ENCODE measurements at places on chromosomes 6 and 20.
A peak's percentile ranks its signal among the peaks of the same experiment; 100 is the strongest.

- DNase-seq, result no peak
Observed at GRCh38 chr6:68447112-68447511, 188.0 kb upstream of the ADGRB3 start.

DNA sequence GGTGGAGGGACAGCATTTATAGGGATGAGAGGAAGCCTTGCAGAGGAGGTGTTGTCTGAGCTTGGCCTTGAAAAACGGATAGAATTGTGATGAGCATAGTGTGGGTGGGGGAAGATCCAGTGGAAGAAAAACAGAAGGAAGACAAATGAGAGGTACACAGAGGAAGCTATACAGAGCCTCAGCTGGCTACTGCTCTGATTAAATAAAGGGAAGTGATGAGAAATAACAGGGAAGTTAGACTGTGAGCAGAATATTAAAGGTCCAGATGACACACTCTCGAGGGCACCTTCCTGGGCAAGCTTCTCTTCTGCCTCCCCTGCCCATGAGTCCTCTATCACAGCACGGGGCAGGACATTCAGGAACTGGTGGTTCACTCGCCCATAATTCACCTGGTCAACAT is 182.3 kb downstream of the KIF16B start:
- no peak for DNase-seq

GRCh38 chr20:44247586-44248409 is 690 bp downstream of the GDAP1L1 start:
- DNase-seq, result no peak

DNA sequence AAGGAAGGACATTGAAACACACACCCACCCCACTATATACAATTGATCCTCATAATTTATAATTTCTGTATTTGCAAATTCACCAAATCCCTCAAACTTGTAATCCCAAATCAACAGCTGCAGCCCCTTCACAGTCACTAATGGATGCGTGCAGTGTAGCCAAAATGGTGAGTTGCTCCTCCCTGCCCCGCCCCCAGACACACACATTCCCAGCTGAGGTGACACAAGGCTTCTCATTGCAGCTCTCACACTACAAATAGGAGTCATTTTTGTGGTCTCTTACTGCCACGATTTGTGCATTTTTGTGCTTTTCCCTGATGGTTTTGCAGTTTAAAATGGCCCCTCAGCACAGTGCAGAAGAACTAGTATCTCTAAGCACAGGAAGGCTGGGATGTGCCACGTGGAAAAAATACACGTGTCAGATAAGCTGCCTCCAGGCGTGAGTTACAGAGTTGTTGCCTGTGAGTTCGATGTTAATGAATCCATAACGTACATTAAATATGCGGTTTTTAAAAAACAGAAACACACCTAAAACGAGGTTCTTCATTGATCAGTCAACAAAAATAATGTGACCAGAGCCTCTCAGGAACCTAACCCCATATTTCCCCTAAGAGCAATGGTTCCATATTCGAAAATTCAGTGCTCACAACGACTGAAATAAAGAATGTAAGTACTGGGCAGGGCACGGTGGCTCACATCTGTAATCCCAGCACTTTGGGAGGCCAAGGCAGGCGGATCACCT is 8.2 kb downstream of the ATP9A start:
- DNase-seq, result no peak

DNA sequence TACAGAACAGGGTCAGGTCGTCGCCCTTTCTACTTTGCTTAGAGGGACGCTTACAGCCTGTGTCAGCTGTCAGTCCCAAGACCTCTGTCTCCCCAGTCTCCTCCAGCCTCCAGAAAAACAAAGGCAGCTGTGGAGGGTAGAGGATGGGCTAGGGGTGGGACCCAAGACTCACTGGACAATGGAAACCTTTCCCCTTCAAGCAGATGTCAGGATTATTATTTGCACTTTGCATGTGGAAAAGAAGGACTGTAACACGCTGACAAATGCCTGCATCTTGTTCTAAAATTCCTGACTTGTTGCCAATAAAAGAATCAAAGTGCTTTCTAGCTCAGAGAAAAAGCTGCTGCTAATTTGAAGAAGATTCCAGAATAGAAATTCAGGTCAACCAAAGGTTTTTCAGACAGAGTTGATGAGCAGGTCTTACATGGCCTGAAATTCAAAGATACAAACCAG is 58.7 kb downstream of the SNX5 start:
- DNase-seq, result no peak

- DNase-seq, result peak; percentile 52
Observed at GRCh38 chr20:47126709-47127108, 229.8 kb downstream of the ZMYND8 start.

GRCh38 chr20:53693262-53693871 is 99.7 kb upstream of the ZNF217 start:
- DNase-seq, result no peak

- DNase-seq, result no peak
Observed at GRCh38 chr6:12092762-12093161, 80.7 kb downstream of the HIVEP1 start.

GRCh38 chr20:36541227-36541767 is at the start of gene MYL9:
TSS of gene MYL9 (plus strand) at chr20:36541519. CDS start at chr20:36544885, 3,366 bp downstream.
- DNase-seq, result no peak

DNA sequence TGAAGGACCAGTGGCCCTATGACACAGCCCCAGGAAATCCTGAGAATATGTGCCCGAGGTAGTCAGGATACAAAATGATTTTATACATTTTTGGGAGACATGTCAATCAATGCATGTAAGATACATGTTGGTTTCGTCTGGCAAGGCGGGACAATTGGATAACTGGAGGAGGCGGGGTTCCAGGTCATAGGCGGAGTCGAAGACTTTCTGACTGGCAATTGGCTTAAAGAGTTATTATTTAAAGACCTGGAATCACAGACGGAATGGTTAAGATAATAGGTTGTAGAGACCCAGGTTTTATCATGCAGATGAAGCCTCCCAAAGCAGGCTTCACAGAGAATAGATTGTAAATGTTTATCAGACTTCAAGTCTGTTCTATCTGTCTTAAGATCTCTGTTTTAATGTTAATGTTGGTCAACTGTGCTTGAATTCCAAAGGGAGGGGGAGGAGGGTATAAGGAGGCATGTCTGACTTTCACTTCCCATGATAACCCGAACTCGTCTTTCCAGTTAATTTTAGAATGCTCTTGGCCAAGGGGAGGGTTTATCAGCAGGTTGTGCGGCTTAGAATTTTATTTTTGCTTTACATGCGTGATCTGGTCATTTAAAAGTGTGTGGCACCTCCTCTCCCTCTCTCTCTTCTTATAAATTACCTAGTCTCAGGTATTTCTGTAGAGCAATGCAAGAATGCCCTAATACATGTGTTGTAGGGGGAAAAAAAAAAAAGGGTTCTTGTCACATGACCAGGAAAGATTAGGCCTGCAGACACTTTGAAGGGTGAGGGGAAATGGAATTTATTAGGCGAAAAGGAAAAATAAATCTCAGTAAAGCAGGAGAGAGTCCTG is 230.7 kb downstream of the NFATC2 start:
- DNase-seq, result no peak

GRCh38 chr20:32501709-32502108 is 83.4 kb downstream of the NOL4L start:
- DNase-seq, result no peak

GRCh38 chr6:143068001-143068400 is 7.3 kb downstream of the AIG1 start:
- no peak for DNase-seq

- DNase-seq, result no peak
Observed at GRCh38 chr20:40176098-40176841, 512.8 kb downstream of the MAFB start.

DNA sequence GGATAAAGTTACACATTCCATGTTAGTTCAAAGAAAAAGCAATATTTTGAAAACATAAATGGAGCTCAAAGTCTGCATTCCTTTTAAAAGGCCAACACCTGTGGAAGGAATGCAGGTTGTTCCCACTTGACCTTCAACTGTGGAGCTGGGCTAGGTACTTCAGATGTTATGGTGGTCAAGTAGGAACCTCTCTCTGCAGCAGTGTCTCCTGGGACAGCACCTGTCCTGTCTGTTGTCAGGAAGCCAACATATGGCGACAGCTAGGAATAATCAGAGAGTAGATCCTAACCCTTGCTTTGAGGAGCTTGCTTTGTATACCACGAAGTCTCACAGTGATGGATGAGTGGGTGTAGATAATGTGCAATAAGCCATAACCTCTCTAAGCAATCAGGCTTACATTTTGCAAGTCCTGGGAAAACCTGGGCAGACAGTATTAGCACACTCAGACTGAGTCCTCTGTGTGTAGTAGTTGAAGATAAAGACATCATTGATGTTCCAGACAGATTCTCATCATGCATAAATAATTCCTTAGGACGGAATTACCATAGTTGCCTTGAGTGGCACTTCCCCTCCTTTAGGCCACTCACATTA is 347.5 kb downstream of the PRL start:
- no peak for DNase-seq

- no peak for DNase-seq
Observed at GRCh38 chr20:8433291-8433690, 301.2 kb downstream of the PLCB1 start.

DNA sequence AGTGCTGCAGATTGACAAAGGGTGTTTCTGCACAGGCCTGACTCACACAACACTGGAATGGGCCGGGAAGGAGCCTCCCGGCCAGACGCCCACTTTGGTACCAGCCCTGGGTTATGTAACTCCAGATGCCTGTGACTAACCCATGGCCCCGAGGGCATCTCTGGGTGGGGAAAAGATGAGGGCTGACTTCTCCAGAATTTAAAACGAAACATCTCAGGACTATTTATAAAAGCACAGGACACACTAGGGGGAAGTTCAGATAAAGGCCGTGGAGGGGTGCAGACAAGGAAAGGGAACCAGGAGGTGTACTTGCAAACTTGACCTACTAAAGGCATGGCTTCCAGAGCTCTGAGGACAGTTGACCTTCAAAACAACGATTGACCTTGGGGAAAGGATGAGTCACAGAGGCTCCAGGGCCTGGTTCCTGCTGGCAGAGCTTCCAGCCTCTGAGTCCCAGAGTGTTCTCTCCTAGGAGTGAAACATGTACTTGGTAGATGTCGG is 196.9 kb downstream of the NFATC2 start:
- no peak for DNase-seq

DNA sequence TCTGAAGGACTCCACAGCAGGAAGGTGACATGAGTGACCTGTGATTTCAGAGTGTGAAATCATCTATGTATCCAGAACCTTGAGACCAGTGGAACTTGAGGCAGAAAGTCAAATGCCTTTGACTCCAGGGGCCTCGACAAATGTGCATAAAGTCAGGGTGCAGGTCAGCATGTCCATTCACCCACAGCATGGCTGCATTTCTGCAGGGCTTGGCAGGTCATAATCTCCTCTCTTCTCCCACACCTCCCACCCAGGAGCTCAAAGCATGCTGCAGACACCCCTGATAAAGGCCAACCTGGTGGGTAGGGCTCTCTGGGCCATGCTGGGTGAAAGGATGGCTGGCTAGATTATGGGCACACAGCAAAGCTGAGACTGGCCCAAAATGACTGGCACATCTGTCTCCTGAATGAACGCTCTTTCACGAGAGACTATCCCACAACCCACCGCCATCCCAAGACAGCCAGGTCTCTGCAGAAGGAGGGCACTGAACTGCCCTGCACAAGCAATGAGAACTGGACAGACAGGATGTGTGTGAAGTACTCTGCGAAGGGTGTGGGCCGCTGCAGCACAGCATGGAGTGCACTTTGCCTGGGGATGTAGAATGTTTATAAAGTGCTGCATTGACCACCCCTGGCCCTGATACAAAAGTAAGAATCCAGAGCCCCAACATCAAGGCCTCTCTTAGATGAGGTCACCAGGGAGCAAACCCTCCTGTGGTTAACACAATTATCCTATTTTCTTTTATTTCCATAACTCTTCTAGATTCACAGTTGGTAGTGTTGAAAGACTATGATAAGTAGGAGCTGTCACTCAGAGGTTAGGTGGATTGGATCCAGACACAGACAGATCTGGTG is 78.2 kb upstream of the NXT1 start:
- no peak for DNase-seq

GRCh38 chr6:81476881-81477280 is 275.6 kb downstream of the TENT5A start:
- peak; percentile 42 for DNase-seq

GRCh38 chr6:100320686-100321085 is 144.0 kb downstream of the SIM1 start:
- DNase-seq, result no peak

DNA sequence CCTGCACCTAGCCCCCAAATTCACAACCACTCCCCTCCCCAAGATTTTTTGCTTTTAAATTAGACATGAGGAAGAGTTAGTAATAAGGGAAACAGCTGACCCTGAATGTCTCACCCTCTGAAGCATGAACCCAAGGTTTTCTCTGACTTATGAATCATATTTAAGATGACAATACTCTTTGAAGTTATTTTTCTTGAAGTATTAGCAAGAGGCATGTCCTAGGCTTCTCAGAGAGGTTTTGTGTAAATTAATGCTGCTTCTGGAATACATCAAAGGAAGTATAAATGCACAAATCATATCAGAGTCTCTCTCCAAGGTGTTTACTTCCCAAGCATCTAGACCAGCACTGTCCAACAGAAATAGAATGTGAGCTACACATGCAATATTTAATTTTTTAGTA is 408.1 kb upstream of the MARCKS start:
- no peak for DNase-seq

- DNase-seq, result no peak
Observed at GRCh38 chr20:48586730-48587129, 241.1 kb downstream of the PREX1 start.

DNA sequence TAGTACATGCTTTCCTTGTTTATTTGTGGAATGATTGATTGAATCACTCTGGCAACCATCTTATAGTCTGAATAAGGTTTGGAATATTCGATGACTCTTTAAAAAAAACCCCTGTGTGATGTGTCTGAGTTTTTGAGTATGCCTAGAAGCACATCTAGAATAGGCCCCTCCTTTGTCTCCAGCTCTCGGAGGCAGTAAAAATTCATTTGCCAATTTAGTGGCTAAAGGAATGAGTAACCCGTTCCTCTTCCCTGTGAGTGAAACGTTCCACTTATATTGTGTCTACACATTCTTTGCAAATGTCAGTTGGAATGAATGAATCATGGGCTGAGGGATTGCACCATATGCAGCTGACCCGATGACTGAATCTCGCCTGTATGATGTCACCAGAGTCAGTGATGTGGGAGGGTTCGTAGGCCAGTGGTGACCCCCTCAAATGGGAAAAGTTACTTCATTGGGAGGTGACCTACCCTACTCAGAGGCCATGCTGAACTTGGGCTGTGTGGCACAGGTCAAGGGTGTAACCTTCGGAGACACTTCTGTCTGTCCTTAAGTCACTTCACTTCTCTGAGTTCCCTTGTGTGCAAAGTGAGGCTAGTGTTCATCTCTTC is 21.6 kb downstream of the MOCS3 start:
- DNase-seq, result peak; percentile 98

GRCh38 chr6:150666071-150666470 is 66.4 kb downstream of the PLEKHG1 start:
- no peak for DNase-seq

DNA sequence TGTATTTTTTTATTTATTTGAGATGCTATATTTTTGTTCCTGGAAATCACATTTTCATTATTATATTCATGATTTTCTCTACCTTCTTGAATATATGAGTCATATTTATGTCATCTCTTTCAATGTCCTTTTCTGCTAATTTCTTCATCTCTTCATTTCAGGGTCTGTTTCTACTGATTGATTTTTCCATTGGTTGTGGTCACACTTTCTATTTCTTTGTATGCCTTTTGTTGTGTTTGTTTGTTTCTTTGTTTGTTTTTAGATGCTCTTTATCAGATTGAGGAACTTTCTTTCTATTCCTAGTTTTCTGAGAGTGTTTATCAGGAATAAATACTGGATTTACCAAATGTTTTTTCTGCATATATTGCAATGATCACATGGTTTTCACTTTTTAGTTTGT is 16.9 kb upstream of the MDFI start:
- no peak for DNase-seq

Data from AG09309 (cell line).